ENCODE measurements at places on chromosomes 1 and 21. TPM values are rescaled to one million over a fixed set of nuclear protein-coding genes. Genes with fewer than 3 reads are reported as not detected.

- peaks cover 17% of the 10 kb centered on the region for H3K36me3 ChIP-seq
- DNase-seq: peak; percentile 60
- peak overlapping the region; percentile 94 for H3K27ac ChIP-seq
- peaks cover 49% of the 10 kb centered on the region for H3K4me1 ChIP-seq
- peak overlapping the region; percentile 95 for H3K4me3 ChIP-seq
- no peaks in the 10 kb centered on the region for H3K27me3 ChIP-seq
These were observed 1.5 kb downstream of the HIPK1 start for GRCh38 chr1:113930499-113931161.

DNA sequence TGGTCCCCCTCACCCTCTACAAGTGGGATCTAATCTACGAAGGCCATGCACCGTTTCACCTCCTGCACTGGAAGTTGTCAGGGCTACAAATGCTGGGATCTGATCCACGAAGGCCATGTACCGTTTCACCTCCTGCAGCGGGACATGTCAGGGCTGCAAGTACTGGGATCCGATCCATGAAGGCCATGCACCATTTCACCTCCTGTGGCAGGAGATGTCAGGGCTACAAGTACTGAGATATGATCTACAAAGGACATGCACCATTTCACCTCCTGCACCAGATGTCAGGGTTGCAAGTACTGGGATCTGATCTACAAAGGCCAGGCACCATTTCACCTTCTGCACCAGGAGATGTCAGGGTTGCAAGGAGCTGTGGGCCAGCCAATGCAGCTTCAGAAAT is 7.0 kb downstream of the ALDH4A1 start:
- H3K27me3 ChIP-seq: no peaks in the 10 kb centered on the region
- no peaks in the 10 kb centered on the region for H3K36me3 ChIP-seq
- no peak overlapping the region for H3K27ac ChIP-seq
- DNase-seq: no peak
- peaks cover 7% of the 10 kb centered on the region for H3K4me1 ChIP-seq

DNA sequence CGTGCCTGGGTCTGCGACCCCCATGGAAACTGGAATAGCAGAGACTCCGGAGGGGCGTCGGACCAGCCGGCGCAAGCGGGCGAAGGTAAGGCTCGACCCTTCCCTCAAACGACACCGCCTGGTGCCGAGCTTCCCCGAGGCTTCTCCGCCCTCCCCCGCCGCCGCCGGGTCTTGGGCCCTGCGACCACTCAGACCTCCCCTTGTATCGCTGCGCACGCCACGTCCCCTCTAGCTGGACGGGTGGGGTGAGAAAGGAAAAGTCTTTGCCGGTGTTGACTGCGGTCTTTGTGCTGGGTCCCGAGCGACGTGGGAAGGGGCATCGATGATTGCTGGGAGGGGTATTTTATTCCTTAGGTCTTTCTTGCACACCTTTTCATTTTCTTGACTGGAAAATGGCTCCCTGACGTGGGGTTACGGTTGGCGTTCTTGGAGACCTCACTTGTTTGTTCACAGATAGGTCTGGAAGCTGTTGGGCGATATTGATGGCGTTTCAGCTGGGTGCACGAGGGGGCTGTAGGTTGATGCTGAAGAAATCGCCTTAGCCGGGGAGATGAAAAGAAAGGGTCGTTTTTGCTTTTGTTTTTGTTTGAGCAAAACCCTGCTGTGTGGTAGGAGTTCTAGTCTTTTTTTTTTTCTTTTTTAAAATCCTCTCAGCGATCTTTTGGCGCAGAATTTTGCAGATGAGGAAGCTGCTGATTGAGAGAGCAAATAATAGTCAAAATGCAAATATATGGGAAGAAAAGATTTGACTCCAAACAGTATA is 776 bp downstream of the KDM1A start:
- peak overlapping the region; percentile 83 for H3K27ac ChIP-seq
- H3K4me3 ChIP-seq: peak overlapping the region; percentile 89
- DNase-seq: no peak
- peaks cover 30% of the 10 kb centered on the region for H3K4me1 ChIP-seq

GRCh38 chr1:223708651-223709268 is 3.6 kb upstream of the CAPN2 start:
- H3K4me3 ChIP-seq: no peak overlapping the region
- peaks cover 6% of the 10 kb centered on the region for H3K27me3 ChIP-seq
- H3K36me3 ChIP-seq: no peaks in the 10 kb centered on the region
- peaks cover 24% of the 10 kb centered on the region for H3K4me1 ChIP-seq
- no peak for DNase-seq

DNA sequence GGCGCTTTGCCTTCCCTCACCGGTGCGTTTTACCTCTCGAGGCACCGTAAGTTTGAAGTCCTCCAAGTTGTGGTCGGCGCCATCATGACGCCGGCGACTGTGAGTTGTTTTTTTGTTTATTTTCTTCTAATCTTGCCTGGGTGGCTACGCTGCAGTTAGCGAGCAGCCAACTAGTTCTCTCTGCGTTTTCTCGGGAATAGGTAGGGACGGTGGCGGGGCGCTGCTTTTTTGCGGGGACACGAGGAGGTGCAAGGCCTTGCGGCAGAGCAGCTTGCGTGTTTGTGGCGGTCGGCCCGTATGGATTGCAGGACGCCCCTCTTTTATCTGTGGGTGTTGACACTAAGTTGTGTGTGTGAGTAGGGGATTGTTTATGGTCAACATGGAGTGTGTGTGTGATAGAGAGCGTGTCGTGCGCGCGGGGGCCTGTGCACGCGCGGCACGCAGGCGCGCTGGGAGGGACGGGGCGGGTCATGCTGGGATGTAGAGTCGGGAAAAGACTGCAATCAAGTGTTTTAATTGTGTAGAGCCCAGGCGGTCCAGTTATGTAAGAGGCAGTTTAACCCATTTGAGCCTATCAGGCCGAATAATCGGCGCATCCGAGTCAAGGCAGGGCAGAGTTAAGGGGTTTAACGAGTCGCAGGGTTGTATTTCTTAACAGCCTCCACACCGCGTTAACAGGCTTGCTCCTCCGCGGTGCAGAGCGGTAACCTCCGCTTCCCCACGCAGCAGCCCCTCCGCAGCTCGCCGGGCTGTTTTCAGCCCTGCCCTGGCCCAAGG is 1.2 kb upstream of the NEGR1 start:
- DNase-seq: peak; percentile 37
- H3K4me1 ChIP-seq: peaks cover 13% of the 10 kb centered on the region
- H3K36me3 ChIP-seq: no peaks in the 10 kb centered on the region
- peaks cover 27% of the 10 kb centered on the region for H3K27me3 ChIP-seq
- no peak overlapping the region for H3K4me3 ChIP-seq

Gene VANGL2
- 0.34 TPM for total RNA-seq

Gene RIPPLY3
- not detected for total RNA-seq

Gene MIXL1
- total RNA-seq: not detected
